ENCODE measurements at places on chromosomes 2 and 18.

DNA sequence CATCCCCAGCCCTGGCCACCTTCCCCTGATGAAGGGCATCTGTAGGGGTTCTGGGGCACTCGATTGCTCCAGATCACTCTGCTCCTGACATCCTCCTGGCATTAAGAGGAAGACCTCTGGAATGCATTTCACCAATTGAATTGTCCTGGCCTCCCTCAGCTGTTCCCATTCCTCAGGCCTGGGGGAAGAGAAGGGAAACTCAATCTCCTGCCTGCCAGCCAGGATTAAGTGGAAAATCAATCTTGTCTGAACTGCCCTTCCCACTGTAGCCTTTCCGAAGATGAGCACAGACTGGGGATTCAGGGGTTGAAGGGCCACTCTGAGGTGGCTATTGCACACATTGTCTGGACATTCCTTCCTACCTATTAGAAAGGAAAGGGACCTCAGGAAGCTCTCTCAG lies 99.8 kb downstream of the ALK start:
- no peak for DNase-seq

- no peak for DNase-seq
Observed at GRCh38 chr18:59218018-59218417, 1.9 kb upstream of the GRP start.

DNA sequence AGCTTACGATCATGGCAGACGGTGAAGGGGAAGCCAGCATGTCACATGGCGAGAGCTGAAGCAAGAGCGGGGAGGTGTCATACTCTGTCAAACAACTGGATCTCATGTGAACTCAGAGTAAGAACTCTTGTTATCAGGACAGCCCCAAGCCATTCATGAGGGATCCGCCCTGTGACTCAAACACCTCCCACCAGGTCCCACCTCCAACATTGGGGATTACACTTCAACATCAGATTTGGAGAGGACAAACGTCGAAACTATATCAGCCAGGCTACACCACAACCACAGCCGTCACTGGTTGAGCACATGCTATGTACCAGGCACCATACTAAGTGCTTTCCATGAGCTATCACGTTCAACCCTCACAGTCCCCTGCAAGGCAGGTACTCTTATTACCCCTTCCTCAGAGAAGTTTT lies 293.8 kb downstream of the PRKCE start:
- no peak for DNase-seq

- DNase-seq: no peak
Observed at GRCh38 chr18:76584414-76585310, 89.6 kb upstream of the ZNF516 start.

DNA sequence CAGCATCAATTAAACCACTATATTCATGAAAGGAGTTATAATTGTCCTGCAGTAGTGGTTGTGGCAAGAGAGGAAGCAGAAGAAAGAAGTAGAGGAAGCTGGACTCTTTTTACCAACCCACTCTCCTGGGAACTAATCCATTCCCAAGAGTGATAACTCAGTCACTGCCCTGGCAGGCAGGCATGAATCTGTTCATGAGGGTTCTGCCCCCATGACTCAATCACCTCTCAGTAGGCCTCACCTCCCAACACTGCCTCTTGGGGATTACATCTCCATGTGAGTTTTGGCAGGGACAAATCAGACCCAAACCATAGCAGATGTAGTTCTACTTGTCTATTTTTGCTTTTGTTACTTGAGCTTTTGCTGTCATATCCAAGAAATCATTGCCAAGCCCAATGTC lies 232.7 kb upstream of the MAP2 start:
- DNase-seq: no peak

GRCh38 chr2:48728840-48729239 lies 26.7 kb downstream of the LHCGR start:
- DNase-seq: no peak

- DNase-seq: no peak
Observed at GRCh38 chr2:54984476-54984875, 65.8 kb downstream of the RTN4 start.

DNA sequence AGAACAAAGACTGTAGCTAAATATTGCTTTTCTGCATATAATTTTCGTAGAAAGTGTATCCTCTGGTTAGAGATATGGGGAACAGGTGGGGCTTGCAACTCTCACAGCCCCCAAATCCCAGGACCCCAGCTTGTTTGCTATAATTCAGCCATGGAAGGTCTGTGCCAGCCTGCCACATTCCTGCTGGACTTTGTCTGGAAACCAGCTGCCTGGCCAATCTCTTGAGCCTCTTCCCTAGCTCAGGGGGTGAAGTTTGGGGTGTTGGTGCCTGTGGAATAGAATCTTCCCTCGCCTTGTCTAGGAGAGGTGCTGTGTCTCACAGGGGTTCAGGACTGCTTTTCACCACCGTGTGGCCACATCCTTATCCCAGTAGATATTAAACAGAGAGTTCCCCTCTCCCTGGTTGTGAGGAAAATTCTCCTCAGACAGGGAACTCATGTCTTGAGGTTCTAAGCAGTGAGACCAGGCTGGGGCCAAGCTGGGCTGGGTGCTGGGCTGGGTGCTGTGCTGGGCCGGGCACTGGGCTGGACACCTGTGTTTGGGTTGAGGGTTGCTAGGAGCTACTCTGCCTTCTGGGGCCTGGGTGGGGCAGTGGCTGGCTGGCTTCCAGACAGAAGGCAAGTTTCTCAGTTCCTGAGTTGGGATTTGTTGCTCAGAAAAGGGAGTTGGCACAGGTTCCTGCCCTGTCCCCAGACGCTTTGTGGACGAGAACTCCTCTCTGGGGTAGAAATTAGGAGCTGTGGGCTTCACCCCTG lies 12.3 kb downstream of the TOGARAM2 start:
- DNase-seq: no peak

- no peak for DNase-seq
Observed at GRCh38 chr2:29562319-29562718, 359.1 kb downstream of the ALK start.

GRCh38 chr2:156147594-156148330 lies 184.8 kb downstream of the NR4A2 start:
- no peak for DNase-seq

- DNase-seq: no peak
Observed at GRCh38 chr2:157345647-157346389, 20.2 kb upstream of the ERMN start.

GRCh38 chr2:1617425-1618021 lies 126.8 kb downstream of the PXDN start:
- peak; percentile 31 for DNase-seq

DNA sequence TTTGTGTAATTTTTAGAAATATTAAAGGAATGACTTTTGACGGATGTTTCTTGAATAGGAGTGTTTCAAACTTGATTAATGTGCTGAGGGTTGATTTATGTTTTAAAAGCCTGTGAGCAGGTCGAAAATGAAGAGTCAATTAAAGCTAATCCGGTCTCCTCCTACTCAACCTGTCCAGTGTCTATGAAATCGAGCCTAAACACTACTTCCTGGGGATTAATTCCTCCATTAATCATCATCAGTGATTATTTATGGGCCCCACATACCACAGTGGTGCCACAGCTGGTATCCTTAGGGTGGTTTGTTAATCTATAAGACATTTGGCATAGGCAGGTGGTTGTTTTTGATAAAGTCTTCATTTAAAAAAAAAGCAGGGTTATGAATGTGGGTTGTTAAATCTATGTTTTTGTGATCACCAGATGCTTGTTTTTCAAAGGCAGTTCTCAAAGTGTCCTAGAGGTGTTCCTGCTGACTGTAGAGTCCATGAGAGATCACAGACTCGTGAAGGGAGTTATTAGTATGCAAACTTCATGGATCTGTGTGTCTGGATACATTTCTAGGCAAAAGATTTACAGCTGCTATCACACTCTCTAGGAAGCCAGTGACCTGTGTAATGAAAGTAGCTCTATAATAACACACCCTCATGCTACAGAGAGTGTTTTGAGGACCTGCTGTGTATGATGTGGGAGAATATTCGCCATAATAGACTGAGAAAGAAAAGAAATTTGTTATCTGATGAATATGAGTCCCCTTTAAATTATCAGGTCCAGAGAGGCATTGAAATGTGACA lies 308.6 kb downstream of the AKAIN1 start:
- no peak for DNase-seq
